ENCODE measurements at places on chromosomes 3 and 15.

GRCh38 chr3:123449997-123450604 is 1.2 kb upstream of the ADCY5 start:
- DNase-seq = no peak

GRCh38 chr3:130658678-130659077 is 88.0 kb downstream of the PIK3R4 start:
- DNase-seq = no peak

DNA sequence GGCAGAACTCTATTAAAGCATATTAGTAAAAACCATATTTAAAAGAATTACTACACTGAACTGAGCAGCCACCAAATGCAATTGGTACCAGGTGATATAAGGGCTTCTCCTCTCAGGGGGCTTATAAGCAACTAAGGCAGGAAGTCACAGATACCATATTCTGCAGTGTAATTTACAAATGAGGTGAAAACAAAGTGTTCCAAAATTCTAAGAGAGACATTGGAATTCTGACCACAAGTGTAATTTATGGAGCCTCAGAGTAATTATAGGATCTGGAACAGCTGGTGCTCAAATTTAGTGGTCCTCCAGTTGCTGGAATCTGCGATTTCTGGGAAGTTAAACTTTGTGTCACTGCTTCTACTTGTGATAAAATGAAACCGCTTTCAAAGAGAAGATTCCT is 3.1 kb upstream of the NR1I2 start:
- no peak for DNase-seq

DNA sequence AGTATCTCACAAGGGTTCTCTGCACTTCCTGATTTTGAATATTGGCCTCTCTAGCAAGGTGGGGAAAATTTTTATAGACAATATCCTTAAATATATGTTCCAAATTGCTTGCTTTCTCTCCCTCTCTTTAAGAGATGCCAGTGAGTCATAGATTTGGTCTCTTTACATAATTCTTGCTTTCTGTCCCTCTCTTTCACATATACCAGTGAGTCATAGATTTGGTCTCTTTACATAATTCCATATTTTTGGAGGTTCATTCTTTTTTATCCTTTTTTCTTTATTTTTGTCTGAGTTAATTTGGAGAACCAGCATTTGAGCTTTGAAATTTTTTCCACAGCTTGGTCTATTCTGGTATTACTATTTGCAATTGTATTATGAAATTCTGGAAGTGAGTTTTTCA is 77.7 kb upstream of the NUDT16 start:
- no peak for DNase-seq

DNA sequence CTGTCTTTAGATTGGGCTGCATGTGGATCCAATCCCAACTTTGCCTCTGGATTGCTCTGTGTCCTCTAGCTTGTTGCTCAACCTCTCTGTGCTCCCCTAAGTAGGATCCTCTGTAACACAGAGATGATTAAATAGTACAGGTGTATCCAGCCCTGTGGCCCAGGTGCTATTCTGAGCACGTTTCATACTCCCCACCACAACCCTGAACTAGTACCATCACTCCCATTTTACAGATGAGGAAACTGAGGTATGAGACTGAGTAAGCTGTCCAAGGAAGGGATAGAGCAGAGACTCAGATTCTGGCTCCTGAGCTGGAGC is 7.2 kb downstream of the ISG20 start:
- DNase-seq = no peak

Data from hepatic stellate cell (primary cell).